ENCODE measurements at places on chromosomes 1 and 21. TPM values are rescaled to one million over a fixed set of nuclear protein-coding genes. Genes with fewer than 3 reads are reported as not detected.

- H3K36me3 ChIP-seq = no peaks in the 10 kb centered on the region
- no peaks in the 10 kb centered on the region for H3K27me3 ChIP-seq
- H3K27ac ChIP-seq = no peak overlapping the region
Observed at GRCh38 chr1:21775985-21776562, 6.9 kb downstream of the USP48 start.

GRCh38 chr1:26305667-26306289, 658 bp downstream of the UBXN11 start:
- no peaks in the 10 kb centered on the region for H3K36me3 ChIP-seq
- no peak for DNase-seq
- peak overlapping the region; percentile 98 for H3K27ac ChIP-seq
- no peaks in the 10 kb centered on the region for H3K27me3 ChIP-seq

DNA sequence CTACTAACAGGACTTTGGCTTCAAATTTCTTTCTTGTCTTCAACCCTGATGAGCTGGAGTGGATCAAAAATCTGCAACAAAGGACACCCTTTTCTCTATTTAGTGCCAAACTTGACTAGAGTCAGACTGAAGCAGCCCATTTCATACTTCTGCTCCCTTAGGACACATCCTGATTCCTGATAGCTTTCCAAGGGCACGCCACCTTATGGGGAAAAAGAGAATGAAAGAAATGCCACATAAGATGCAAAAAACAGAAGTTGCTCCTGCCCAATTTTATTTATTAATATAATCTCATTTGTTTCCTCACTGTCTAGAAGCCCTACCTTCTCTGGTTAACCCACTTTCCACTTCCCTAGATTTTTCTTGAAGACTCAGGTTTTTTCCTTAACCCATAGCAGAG, 72.7 kb upstream of the NBPF4 start:
- H3K27me3 ChIP-seq = peaks cover 15% of the 10 kb centered on the region
- no peaks in the 10 kb centered on the region for H3K36me3 ChIP-seq
- H3K27ac ChIP-seq = no peak overlapping the region
- H3K4me1 ChIP-seq = no peaks in the 10 kb centered on the region
- DNase-seq = no peak
- H3K4me3 ChIP-seq = no peak overlapping the region

GRCh38 chr1:156004843-156005584, 15.7 kb downstream of the SSR2 start:
- DNase-seq = no peak
- peaks cover 42% of the 10 kb centered on the region for H3K4me1 ChIP-seq
- peaks cover 9% of the 10 kb centered on the region for H3K36me3 ChIP-seq
- no peaks in the 10 kb centered on the region for H3K27me3 ChIP-seq
- no peak overlapping the region for H3K4me3 ChIP-seq
- no peak overlapping the region for H3K27ac ChIP-seq

DNA sequence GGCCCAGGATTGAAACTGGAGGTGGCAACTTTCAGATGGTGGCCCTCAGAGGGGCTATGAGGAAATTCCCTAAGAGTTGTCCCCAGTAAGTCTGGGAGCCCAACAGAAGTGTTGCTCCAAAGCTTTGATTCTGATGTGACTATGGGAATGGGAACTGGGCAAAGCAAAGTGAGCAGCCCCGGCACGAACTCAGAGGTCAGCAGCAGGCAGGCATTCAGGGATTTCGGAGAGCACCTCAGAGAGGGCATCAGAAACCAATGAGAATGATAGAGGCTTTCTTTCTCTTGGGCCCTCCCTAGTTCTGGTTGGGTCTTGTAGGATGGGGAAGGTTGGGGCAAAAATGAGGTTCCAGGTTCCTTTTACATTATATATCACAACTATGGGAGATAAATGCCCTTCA, 121.2 kb upstream of the HMGB4 start:
- H3K4me1 ChIP-seq = no peaks in the 10 kb centered on the region
- no peak overlapping the region for H3K4me3 ChIP-seq
- no peak overlapping the region for H3K27ac ChIP-seq
- no peaks in the 10 kb centered on the region for H3K36me3 ChIP-seq
- DNase-seq = no peak

Gene SLC22A15
- total RNA-seq = 2.3 TPM

Gene STX12
- total RNA-seq = 26.9 TPM
